CD8-positive, alpha-beta T cell (primary cell): ENCODE measurements at places on chromosomes 2 and 18.

- no peak for DNase-seq
Measured at GRCh38 chr2:141440072-141440635, 690.7 kb downstream of the LRP1B start.

DNA sequence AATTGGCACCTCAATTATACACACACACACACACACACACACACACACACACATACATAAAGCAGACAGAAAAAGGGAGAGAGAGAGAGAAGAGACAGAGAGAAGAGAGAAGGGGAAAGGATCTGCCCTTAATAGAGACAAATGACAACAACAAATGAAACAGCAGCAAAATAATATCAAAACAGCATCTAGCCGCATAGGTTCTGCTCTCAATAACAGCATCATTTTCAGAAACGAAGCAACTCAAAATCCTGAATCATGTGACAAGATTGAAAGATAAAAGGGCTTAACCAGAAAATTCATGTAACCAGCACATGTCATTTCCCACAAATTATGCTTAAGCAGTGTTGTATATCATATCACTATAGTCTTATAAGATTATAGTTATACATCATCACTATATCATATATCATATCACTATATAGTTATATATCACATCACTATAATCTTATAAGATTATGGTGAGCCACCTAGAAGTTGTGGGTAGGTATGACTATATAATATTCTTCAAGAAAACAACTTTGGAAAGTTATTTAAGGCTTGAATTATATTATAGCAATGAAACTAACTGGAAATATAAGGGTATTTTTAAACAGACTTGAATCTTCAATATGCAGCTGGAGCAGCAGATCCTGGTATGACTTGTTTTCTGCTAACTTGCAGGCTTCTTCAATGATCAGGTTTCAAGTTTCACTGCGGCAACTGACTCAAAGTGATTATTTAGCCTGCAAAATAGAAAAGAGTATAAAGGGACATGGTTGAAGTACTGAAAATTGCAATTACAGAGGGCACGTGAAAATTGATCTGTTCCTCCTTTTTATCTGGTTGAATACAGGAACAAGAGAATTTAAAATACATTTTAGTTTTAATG is 16.1 kb upstream of the VPS54 start:
- peak; percentile 8 for DNase-seq

- no peak for DNase-seq
Measured at GRCh38 chr2:220241423-220241822, 614.0 kb downstream of the SLC4A3 start.

GRCh38 chr2:212520340-212520739 is 18.3 kb downstream of the ERBB4 start:
- no peak for DNase-seq
